ENCODE measurements at places on chromosomes 4 and X.

DNA sequence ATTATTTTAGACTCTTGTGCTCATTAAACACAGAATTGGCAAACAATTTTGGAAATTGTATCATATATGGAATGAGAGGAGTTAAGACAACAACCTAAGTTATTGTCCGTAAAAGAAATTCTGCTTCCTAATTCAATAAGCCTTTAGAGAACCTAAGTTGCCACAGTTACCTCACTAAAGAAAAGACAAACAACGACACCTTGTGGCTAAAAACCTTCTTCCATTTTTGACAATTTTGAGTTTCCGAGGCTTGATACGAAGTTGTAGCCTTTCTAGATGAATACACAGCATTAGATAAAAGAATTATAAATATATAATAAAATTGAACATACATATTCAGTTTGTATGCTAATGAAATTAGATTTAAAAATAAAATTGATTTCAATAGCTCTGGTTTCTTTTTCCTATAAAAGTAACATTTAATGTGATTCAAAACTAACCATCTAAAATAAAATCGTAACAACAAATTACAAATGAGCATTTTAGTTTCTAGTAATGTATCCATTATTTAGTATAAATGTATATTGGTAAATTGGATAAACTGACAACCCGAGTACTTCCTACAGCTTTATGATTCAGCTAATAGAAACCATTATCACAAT is 275.1 kb downstream of the GPM6A start:
- peak; percentile 63 for DNase-seq

DNA sequence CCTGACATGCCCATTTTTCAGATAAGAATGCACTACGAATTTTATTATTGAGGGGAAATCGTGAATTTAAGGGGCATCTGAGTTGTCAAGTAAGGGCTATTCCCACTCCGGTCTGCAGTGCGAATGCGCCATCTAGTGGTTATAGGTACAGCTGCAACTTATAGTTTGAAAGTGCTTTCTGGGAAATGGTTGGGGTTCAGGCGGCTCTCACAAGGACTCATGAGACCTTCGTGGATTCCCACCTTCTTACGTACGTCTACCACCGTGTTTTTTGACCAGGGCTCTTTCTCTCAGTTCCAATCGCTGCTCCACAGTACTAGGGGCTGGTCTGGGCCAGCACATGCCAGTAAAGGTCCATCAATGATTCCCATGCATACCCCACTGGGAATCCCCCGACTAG is 12.3 kb downstream of the MSL3 start:
- DNase-seq: no peak

- no peak for DNase-seq
Measured at GRCh38 chr4:184094532-184095159, 123.0 kb downstream of the ENPP6 start.

- DNase-seq: no peak
Measured at GRCh38 chr4:182093935-182094334, 149.3 kb upstream of the TENM3 start.

DNA sequence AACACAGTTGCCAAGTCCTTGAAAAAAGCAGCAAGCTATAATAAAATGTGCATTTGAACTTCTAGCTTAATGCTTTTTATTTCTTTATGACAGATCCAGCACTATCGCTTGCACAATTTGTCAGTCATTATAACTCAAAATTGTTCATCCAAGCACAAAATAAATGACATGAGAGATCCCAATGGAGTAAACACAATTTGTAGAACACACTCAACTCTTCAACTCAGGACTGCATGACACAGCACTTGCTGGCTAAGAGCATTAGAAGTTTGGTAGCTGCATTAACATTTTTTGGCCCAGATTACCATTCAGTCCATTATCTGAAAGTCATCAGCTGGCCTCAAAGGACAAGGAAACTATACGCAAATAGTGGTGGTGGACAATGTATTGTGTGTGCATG is 530.1 kb downstream of the INPP4B start:
- DNase-seq: no peak

GRCh38 chrX:2263203-2263602 is 237.6 kb downstream of the DHRSX start:
- no peak for DNase-seq

- peak; percentile 69 for DNase-seq
Measured at GRCh38 chr4:40731792-40732245, 17.9 kb upstream of the NSUN7 start.

GRCh38 chr4:179071131-179071530 is 1628.9 kb upstream of the AGA start:
- DNase-seq: no peak

GRCh38 chrX:12974305-12974795 is 560 bp upstream of the TMSB4X start:
- no peak for DNase-seq

GRCh38 chr4:151304226-151304625 is 21.2 kb downstream of the SH3D19 start:
- DNase-seq: no peak

DNA sequence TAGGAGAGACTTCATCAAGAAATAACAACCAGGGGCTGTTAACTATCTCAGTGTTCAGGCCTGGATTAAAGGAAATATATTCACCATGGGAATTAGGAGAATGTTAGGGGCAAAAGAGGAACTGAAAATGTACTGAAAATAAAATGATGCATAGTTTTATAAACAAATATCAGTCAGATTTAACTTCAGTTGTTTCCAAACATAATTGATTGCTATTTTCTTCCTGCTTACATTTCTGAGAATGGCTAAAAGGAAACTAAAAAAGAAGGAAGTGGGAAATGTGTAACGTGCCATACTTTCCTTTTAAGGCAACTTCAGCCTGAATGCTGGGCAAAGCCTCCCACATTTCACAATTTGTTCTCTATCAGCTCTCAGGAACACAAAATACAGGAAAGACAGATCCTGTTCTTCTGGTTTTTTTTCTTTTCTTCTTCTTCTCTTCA is 178.1 kb downstream of the MAML3 start:
- DNase-seq: no peak

- DNase-seq: no peak
Measured at GRCh38 chr4:124266721-124267120, 445.8 kb downstream of the ANKRD50 start.

- DNase-seq: no peak
Measured at GRCh38 chr4:26356081-26356501, 35.3 kb downstream of the RBPJ start.

- DNase-seq: peak; percentile 92
Measured at GRCh38 chr4:169070071-169070894, 60.2 kb upstream of the CBR4 start.

DNA sequence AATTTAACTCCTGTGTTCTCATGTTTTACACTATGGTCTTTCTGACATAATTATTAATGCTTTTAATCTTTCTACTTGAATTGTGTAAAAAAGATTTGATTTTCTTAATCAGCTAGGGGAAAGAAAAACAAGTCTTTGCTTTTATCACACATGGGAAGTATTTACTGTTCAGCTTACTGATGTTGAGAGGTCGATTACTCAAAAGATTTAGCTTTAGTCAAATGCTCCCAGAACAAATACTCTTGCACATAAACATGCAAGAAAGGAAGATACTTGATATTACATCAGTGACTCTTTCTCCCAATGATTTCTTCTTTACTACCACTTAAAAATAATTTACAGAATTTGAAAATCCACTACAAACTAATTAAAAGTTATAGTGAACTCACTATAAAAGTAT is 198.3 kb upstream of the FAT4 start:
- DNase-seq: no peak

- no peak for DNase-seq
Measured at GRCh38 chr4:143431526-143432257, 81.8 kb upstream of the SMARCA5 start.

GRCh38 chr4:101232074-101232776 is 115.1 kb downstream of the PPP3CA start:
- DNase-seq: no peak

- DNase-seq: no peak
Measured at GRCh38 chr4:159149666-159150065, 46.8 kb downstream of the RAPGEF2 start.

GRCh38 chrX:151725338-151725614 is 9.3 kb upstream of the CNGA2 start:
- no peak for DNase-seq

DNA sequence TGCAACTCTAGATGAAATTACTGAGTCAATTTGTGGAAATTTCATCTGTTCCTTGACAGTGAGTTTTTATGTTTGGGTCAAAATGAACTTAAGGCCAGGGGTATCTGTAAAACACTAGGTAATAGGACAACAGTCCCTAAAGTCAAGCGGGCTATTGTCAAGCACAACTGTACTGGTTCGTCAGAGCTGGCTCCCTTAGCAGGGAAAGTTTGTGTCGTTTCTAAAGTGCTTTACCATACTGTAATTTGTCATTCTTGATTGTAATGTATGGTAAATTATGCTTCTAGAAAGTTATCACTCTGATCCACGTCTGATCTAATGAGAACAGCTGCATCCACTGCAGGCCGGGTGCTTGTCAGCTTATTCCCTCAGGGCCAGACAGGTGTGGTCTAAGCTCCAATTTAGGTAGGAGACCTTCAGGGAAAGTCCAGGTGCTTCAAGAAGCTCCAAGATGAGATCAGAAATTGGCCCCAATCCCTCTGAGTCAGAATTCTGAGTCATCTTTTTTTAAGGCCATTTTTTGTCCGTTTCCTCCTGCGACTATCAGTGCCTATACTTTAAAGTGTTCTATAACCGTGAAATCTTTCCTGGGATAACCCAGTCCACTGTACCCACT is 92.2 kb downstream of the PALLD start:
- no peak for DNase-seq

GRCh38 chrX:12329476-12329875 is 191.2 kb downstream of the FRMPD4 start:
- DNase-seq: no peak

DNA sequence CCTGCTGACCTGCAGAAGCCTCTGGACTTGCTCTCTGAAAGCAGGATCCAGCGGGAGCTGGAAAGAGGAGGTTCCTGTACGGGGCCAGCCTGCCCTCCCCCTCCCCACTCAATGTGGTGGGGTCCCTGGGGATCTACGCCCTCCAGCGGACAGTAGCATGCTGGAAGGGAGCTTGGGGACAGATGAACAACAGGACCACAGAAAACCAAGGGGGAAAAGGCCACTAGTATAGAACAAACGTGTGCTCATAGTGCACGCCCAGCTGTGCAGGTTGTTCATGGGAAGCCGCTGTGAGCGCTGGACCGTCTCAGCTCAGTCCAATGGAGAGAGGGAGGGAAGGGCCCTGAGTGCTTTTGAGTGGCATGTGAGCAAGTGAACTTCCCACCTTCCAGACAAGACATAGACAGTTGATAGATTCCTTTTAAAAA is 15.8 kb downstream of the HMX1 start:
- no peak for DNase-seq

DNA sequence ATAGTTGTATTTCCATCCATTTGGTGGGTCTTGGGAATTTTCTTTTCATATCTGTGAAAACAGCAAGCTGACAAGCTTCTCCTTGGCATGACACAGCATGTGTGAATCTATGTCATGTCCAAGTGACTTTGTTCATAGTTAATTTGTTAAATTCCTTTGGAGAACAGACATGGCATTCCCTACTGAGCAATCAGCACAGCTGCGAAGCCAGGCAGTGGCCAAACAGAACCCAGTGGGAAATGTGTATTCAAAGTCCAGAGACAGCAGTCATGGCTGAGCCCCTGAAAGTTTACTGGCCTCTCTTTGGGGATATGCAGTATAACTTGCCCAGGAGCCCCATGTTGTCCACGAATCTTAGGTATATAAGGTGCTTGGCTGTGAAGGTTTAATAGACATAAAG is 474.7 kb downstream of the NKX6-1 start:
- DNase-seq: no peak

DNA sequence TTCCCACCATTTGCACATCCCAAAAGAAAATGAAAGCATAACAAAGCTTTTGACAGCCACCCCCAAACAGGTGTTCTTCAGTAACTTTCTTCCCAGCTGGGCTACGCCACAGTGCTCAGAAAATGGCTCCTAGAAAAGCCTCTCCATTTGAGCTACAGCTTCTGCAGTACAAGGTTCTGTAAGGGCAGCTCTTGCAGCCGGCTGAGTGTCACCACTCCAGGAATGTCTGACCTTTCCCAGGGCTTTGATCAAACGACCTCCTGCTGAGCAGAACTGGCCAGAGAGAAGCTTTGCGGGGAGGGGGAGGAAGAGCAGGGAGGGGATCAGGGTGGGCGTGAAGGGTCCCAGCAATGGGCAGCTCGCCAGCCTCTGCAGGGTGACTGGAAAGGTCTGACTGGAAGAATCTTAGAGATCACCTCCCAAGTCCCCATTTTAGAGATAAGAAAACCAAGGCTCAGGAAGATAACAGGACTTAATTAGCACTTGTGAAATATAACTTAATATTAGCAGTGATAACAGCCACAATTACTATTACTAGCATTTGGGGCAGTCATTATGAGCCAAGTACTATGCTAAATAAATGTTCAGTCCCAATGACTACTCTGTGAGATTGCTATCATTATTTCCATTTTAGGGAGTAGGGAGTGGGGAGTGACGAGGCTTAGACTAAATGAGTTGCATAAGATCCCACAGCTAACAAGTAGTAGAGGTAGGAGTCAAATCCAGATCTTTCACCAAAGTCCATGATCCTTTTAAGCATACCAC is 51.1 kb downstream of the LEF1 start:
- DNase-seq: no peak

- DNase-seq: no peak
Measured at GRCh38 chr4:8356856-8357255, 83.7 kb downstream of the ACOX3 start.

DNA sequence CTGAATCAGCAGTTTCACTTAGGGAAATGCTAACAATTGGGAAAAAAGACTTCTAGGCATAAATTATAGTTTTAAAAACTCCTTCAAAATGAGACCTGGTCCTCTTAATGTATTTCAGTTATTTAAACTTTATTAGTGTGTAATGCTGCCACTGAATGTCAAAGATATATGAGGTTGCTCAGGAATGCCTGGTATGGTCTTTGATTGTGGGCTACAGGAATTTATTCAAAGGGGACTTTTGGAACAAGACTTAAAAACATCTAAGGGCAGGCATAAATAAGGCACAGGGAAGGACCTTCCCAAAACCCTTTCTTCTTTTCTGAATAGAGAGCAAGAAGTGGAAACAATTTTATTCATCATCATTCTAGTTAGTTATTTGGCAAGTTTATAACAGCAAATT is 439.1 kb downstream of the TLL1 start:
- no peak for DNase-seq

GRCh38 chr4:159506801-159507517 is 404.1 kb downstream of the RAPGEF2 start:
- no peak for DNase-seq

GRCh38 chr4:142379277-142380051 is 466.6 kb downstream of the INPP4B start:
- no peak for DNase-seq

GRCh38 chr4:32180086-32180485 is 1459.9 kb downstream of the PCDH7 start:
- no peak for DNase-seq

GRCh38 chr4:86910820-86911684 is 18.8 kb upstream of the C4orf36 start:
- DNase-seq: no peak

GRCh38 chr4:88219099-88219498 is 60.7 kb upstream of the ABCG2 start:
- DNase-seq: peak; percentile 46

GRCh38 chr4:10808591-10808990 is 124.0 kb upstream of the CLNK start:
- no peak for DNase-seq

GRCh38 chr4:83548151-83548905 is 12.4 kb downstream of the GPAT3 start:
- peak; percentile 92 for DNase-seq

All from COR-L47 (cell line).